ENCODE measurements at places on chromosomes 3 and 15.

DNA sequence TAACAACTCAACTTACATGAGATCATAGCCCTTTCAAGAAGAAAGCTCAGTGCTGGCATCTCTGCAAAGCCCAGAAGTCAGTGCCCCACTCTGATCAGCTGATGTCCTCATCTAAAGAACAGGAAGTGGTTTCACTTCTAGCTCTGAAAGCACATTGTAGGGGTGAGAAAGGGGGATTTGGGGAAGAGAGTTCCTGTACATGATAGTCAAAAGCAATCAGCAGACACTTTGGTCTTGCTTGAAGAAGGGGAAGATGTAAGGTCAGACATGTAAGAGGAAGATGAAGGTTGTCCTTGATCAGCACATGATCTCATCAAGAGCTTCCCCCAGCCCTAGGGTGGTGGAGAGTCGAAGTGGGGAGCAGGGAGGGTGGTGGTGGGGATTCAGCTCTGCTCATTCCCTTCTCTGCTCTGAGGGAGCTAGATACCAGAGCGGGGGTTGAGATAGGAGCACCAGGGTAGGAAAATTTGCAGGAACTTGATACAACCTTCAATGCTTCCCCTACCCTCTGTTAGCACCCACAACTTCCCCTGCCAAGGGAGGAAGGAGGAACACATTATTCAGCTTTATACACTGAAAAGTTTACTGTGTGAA, 76.4 kb upstream of the ETV5 start:
- DNase-seq: no peak

GRCh38 chr3:168973897-168974296, 689.6 kb downstream of the MECOM start:
- DNase-seq: no peak

DNA sequence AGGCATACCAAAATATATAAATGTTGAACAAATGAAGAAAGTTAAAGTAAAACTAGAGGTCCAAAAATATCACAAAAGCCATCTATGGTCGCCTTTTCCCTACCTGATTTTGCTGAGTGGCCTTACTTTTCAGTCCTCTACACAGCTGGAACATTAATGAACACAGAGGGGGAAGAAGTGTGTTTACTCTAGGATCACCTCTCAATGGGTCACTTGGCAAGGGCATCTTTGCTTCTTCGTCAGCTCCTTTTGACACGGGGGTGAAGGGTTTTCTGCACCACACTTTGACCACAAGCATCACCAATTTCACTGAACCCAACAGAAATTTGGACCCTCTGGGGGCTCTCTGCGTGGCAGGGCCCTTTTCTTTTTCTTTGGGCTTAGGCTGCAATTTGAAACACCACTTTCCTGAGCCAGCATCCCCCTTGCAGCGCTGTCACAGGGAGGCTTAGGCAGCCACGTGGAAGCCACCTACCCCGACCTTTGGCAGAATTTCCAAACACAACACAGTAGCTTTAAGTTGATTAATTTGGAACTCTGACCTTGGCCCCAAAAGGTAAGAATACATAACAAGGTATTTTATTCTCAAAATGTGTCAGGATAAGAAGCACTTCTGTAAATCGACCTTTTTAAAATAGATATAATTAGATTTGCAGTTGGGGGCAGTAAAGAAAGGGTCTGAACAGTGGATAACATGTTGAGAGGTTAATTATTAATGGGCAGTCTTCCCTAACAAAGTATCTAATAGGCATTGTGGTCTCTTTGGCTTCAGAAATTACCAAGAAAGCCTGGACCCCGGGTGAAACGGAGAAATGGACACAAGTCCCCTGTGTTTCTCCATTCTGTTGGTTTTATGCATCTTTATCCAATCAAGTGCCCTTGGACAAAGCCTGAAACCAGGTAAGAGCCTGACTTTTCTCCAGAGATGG, at the start of gene LIPC:
Gene LIPC, plus strand, starts transcription at position 771 of the 929 bp plus-strand sequence. Its CDS starts 42 bp downstream, at position 813.
- no peak for DNase-seq

DNA sequence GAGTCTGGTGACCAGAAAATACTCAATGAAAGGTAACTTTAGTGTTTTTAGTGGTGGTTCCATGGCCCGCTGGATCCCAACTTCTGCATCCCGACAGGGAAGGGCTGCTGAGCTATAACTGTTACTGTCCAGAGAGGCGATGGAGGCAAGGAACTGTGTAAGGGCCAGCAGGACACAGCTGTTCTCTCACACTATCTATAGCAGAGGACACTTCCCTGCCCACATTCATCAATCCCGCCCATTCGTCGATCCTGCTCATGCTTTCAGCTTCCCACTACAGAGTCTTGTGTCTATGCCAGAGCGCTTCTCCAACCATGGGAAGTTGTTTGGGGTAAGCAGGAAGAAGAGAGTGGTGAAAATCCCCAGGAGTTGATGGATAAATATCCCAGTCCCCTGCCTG, 8.4 kb downstream of the COLQ start:
- no peak for DNase-seq
